ENCODE measurements at places on chromosomes 7 and 10.

- DNase-seq = no peak
These were observed 77.1 kb downstream of the DNAJC1 start for GRCh38 chr10:21926358-21926925.

DNA sequence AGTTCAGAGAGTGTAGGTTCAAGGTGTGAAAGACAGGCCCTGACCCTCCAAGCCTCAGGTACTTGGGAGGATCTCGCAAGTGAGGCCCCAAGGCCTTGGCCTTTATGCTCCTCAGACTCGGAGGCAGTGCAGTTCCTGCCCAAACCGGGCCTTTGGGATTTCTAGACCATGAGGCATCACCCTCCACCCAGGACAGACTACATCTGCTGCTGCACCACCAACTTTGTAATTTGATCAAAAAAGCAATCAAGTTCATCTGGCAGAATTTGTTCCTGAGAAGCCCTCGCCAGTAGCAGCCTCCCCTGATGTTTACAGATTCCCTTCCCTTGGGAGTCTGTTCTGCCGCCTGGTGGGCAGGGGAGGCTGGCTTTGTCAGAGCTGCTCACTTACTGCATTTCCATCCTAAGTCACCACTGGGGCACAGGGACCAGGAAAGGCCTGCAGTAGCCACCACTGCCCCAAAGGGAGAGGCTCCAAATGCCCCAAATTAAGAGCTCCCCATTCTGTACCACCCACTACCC lies 2.1 kb downstream of the CAMK2G start:
- no peak for DNase-seq

DNA sequence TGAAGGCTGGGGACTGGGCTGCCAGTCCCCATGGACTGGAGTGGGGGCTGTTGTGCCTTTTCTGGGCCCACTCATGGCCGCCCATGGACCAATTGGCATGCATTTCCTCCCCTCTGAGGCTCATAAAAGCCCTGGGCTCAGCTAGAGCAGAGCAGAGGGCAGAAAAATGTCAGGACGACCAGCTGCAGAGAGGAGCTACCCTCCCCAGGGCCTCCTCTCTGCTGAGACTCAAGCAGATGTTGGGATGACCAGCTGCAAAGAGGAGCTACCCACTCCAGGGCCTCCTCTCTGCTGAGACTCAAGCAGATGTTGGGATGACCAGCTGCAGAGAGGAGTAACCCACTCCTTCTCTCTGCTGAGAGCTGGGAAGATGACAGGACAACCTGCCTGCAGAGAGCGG lies 20.3 kb upstream of the NUB1 start:
- DNase-seq = peak; percentile 35

DNA sequence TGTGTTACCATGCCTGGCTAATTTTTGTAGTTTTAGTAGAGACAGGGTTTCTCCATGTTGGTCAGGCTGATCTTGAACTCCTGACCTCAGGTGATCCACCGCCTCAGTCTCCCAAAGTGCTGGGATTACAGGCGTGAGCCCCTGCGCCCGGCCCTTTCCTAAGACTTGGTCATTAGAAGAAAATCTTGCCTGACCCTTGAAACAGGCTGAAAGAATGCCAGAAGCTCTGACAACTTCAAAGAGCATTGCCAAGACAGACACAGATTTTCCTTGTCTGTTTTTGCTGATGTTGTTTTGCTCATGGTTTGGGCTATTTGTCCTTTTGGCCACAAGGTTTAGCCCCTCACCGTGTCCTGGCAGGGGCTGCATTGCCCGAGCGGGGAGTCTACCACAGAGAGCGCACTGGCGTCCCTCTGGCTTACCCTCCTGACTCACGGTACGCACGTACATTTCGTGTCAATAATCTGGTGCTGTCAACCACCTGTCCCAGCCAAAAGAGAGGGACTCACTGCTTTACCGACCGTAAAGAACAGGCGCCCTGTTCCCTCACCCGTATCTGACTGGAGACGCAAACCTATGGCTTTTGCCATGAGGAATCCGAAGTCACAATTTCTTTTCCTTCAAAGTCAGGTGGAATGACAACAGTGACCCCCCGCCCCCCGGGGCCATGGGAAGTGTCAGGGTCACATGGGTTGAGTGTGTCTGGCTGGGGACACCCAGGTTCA lies 10.1 kb upstream of the INPP5A start:
- DNase-seq = peak; percentile 64

DNA sequence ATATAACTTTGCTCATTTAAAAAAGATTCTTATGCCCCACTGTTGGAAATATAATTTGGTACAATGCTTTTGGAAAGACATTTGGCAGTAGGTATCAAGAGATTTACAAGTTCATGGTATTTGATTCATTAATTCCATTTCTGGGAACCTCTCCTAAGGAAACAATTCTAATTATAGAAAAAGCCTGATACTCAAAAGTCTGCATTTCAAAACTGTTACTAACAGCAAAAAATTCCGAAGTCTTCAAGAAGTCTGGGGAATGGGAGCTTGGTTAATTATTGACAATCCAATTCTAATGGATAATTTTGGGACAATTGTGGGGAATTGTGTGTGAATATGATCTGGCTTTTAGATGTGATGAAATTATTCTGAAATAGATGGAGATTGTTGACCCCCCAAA lies 59.6 kb downstream of the HDAC9 start:
- no peak for DNase-seq

GRCh38 chr10:129586898-129587443 lies 119.9 kb downstream of the MGMT start:
- no peak for DNase-seq

DNA sequence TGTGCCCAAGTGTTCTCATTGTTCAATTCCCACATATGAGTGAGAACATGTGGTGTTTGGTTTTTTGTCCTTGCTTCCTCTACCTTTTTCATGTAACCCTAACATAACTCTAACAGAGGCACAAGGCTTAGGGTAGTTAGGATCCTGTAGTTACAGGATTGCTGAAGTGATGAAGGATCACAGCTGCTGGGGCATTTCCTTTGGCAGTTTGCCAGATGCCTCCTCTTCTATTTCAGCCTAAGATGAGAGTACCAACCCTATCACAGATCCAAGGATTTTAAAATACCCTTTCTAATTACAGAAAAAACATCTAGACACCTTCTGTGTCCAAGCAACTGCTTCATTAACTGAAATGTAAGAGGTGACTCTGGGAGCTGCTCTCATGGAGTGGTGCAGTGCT lies 141.7 kb upstream of the COL1A2 start:
- no peak for DNase-seq

GRCh38 chr10:107913317-107914294 lies 749.1 kb upstream of the SORCS1 start:
- no peak for DNase-seq

DNA sequence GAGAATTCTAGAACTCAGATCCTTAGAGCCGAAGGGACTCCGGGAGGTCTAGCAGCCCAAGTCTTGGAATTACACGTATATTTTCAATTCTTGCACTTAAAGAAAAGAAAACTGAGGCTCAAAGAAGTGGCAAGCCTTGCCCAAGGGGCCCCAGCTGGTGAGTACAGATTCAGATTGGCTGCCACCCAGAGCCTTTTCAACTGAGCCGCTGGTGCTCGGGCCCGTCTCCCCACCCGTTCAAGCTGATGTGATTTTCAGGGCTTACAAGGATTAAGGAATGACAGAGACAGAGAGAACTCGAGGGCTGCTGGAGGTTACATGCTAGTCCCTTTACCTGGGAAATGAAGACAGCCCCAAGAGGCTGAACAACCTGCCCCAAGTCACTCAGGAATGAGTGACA lies 117.8 kb downstream of the ABLIM1 start:
- no peak for DNase-seq

- DNase-seq = no peak
These were observed 27.3 kb upstream of the KMT2C start for GRCh38 chr7:152462995-152463708.

- no peak for DNase-seq
These were observed 221.0 kb downstream of the EMX2 start for GRCh38 chr10:117763528-117763927.

DNA sequence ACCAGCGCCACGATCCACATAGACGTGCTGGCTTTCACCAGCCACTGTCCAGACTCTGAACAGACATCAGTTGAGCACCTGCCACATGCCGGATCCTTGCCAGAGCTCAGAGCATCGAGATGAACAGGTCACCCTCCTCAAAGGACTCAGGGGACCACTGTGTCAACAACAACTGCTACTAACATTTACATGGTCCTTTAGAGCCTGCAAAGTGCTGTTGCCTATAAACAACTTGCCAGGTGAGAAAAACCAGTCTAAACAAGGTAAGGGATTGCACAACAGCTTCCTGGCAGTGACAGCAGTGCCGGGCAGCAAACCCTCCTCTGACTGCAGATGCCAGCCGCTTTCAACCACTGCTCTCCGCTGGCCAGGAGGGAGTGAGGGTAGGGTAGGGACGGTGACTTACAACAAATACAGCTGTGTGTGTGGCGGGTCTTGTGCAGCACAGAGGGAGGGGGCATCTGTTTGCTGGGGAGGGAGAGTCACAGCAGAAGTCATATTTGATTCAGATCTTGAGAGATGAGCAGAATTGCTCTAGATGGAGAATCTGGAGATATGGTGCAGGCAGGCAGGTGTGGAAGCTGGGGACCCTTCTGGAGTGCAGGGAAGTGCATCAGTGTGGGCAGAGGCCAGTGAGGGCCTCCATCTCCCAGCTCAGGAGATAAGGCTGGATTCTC lies 32.8 kb upstream of the RHEB start:
- no peak for DNase-seq
